Upper lobe of right lung (tissue), 1 donor: ENCODE measurements at places on chromosomes 2 and 18. TPM values are rescaled to one million over a fixed set of nuclear protein-coding genes. Genes with fewer than 3 reads are reported as not detected.

GRCh38 chr2:6806604-6807003 lies 59.1 kb downstream of the CMPK2 start:
- no peaks in the 10 kb centered on the region for H3K4me1 ChIP-seq
- no peak overlapping the region for H3K27ac ChIP-seq
- no peak overlapping the region for H3K4me3 ChIP-seq
- no peak for DNase-seq

SPP2 gene
- not detected for total RNA-seq

DNA sequence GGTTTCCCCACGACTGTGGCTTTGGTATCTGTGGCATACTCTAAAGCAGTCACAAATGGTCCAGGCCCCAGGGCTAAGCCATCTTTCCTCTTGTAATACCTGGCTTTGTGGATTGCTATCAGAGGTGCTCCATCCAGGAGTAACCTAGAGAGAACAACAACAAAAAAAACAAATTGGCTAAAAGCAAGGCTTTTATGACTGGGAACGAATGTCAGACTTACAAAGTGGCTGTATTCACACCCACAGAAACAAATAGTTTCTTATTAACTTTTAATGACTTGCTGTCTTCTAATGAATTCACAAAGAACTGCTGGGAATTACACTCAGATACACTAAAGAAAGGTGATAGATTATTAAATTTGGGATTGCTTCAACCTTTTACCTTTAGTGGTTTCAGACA lies 35.1 kb downstream of the HDHD2 start:
- DNase-seq: no peak
- H3K36me3 ChIP-seq: peaks cover 52% of the 10 kb centered on the region
- no peaks in the 10 kb centered on the region for H3K4me1 ChIP-seq
- no peak overlapping the region for H3K27ac ChIP-seq
- no peaks in the 10 kb centered on the region for H3K27me3 ChIP-seq

BOLL gene
- total RNA-seq: not detected

GRCh38 chr18:10055125-10055750 lies 141.4 kb downstream of the VAPA start:
- H3K4me3 ChIP-seq: no peak overlapping the region
- no peaks in the 10 kb centered on the region for H3K36me3 ChIP-seq
- H3K4me1 ChIP-seq: peaks cover 35% of the 10 kb centered on the region
- no peak overlapping the region for H3K27ac ChIP-seq
- DNase-seq: no peak
- no peaks in the 10 kb centered on the region for H3K27me3 ChIP-seq

DNA sequence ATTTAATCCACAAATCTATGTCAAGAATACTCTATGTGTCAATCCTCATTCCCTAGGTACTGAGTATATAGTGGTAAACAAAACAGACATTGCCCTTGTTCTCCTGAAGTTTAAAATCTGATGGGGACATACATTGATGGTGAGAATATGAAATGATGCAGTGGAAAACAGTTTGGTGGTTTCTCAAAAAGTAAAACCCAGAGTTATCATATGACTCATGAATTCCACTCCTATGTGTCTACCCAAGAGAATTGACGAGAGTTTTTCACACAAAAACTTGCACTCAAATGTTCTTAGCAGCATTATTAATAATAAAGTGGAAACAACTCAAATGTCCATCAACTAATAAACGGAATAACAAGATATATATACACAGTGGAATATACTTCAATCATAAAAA lies 586.7 kb downstream of the CCDC85A start:
- H3K27ac ChIP-seq: no peak overlapping the region
- H3K36me3 ChIP-seq: no peaks in the 10 kb centered on the region
- DNase-seq: no peak
- H3K4me3 ChIP-seq: no peak overlapping the region
- H3K4me1 ChIP-seq: no peaks in the 10 kb centered on the region

GRCh38 chr18:78873926-78874500 lies 105.6 kb upstream of the SALL3 start:
- H3K27ac ChIP-seq: no peak overlapping the region
- H3K4me1 ChIP-seq: no peaks in the 10 kb centered on the region
- H3K27me3 ChIP-seq: peaks cover 31% of the 10 kb centered on the region
- no peak for DNase-seq
- no peak overlapping the region for H3K4me3 ChIP-seq

GRCh38 chr2:19580830-19581229 lies 222.4 kb upstream of the OSR1 start:
- H3K27me3 ChIP-seq: no peaks in the 10 kb centered on the region
- H3K4me3 ChIP-seq: no peak overlapping the region
- no peak for DNase-seq
- no peak overlapping the region for H3K27ac ChIP-seq
- H3K36me3 ChIP-seq: no peaks in the 10 kb centered on the region

GRCh38 chr2:152505495-152505906 lies 170.5 kb downstream of the FMNL2 start:
- H3K4me3 ChIP-seq: no peak overlapping the region
- H3K36me3 ChIP-seq: no peaks in the 10 kb centered on the region
- peaks cover 6% of the 10 kb centered on the region for H3K4me1 ChIP-seq
- peak overlapping the region; percentile 56 for H3K27ac ChIP-seq

- no peaks in the 10 kb centered on the region for H3K27me3 ChIP-seq
- DNase-seq: no peak
- H3K36me3 ChIP-seq: no peaks in the 10 kb centered on the region
- H3K4me1 ChIP-seq: no peaks in the 10 kb centered on the region
- no peak overlapping the region for H3K27ac ChIP-seq
- H3K4me3 ChIP-seq: no peak overlapping the region
These were observed 32.0 kb downstream of the CDCA7 start for GRCh38 chr2:173386738-173387065.

DNA sequence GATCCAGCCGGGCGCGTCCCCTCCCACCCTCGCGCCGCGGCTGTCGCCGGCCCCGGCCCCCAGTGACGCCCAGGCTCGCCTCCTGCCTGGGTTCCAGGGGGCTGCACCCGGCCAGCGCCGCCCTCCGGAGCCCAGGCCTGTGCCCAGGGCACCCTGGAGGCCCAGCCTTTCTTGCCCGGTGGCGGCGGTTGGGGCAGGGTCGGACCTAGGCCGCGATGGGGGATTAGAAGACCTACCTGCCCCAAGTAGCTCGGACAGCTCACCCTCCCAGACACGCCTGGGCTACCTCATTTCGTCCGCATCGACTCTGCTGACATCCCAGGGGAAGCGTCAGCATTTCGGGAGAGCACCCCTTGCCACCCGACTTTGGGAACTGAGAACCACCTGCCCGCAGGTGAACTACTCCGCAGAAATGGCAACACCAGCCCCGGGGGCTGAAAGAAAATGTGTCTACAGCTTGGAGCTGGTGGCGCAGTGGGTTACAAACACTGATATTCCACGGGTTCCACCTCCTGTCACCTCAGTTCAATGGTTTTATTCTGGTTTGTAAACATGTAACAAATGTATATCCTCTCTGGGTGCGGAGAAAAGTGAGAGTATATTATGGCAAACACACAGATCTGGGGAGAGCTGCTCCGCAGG lies 834 bp upstream of the ARL4C start:
- H3K4me3 ChIP-seq: peak overlapping the region; percentile 75
- no peaks in the 10 kb centered on the region for H3K27me3 ChIP-seq
- peaks cover 27% of the 10 kb centered on the region for H3K4me1 ChIP-seq
- no peak for DNase-seq
- H3K36me3 ChIP-seq: no peaks in the 10 kb centered on the region

BCL11A gene
- 10.3 TPM for total RNA-seq

SERPINB2 gene
- total RNA-seq: 0.38 TPM

GRHL1 gene
- total RNA-seq: 2.7 TPM

ARID5A gene
- total RNA-seq: 32.8 TPM

DNA sequence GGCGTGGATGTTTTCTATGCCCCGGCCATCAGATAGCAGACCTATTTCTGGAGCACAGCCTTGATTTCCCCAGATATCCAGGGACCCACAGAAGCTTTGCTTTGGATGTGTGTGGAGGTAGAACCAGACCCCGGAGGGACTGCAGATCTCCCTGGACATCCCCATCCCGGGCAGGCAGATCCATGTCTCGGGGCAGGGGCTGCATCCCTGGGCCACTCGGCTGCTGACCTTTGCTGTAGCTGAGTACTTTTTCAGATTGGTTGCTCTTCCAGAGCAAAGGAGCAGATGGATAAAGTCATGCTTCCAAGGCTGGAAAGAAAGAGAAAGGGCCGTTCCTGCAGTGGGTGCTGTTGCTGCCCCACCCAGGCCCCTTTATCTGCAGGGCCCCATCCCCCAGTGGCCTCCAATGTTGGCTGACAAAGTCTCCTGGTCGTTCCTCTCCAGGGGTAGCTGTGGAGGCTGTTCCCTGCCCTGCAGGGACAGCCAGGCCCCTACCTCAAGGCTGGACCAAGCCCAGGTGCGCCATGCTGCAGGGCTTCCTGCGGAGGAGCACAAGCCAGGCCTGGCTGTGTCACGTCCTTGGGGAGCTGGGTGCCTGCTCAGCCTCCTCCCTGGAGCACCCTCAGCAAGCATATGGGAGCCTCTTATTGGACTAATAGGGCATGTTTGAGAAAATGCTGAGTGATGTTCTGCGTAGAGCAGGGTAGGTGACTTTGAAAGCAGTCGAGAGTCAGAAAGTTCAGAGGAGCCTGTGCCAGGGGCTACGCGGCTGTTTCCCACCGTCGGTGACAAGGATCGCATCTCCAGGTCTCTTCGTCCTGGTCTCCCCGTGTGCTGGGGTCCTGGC lies 68.4 kb downstream of the TPO start:
- H3K27ac ChIP-seq: no peak overlapping the region
- H3K4me3 ChIP-seq: no peak overlapping the region
- peak; percentile 36 for DNase-seq
- no peaks in the 10 kb centered on the region for H3K4me1 ChIP-seq
- H3K27me3 ChIP-seq: no peaks in the 10 kb centered on the region

DNA sequence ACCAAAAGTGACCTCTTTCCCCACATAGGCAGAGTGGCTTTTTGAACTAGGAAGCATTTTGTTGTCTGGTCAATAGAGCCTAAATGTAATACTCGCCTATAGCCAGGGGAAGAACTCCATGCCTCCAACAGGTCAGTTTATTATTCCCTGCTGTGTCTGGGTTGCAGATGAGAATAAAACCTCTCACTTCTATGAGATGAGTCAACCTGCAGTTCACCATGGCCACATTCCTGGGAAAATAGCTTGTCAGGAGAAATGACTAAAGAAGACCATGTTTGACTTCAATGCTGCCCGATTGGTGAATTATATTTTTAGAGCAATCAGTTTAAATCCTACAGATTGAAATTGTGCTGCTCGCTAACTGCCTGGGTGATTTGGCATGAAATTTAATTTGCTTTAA lies 46.7 kb upstream of the LRRTM1 start:
- H3K27me3 ChIP-seq: no peaks in the 10 kb centered on the region
- H3K27ac ChIP-seq: no peak overlapping the region
- H3K4me3 ChIP-seq: no peak overlapping the region
- H3K4me1 ChIP-seq: no peaks in the 10 kb centered on the region
- H3K36me3 ChIP-seq: no peaks in the 10 kb centered on the region

- H3K4me1 ChIP-seq: no peaks in the 10 kb centered on the region
- H3K4me3 ChIP-seq: no peak overlapping the region
- no peaks in the 10 kb centered on the region for H3K27me3 ChIP-seq
- H3K36me3 ChIP-seq: no peaks in the 10 kb centered on the region
These were observed 14.5 kb downstream of the CAPN14 start for GRCh38 chr2:31202833-31203232.

DNA sequence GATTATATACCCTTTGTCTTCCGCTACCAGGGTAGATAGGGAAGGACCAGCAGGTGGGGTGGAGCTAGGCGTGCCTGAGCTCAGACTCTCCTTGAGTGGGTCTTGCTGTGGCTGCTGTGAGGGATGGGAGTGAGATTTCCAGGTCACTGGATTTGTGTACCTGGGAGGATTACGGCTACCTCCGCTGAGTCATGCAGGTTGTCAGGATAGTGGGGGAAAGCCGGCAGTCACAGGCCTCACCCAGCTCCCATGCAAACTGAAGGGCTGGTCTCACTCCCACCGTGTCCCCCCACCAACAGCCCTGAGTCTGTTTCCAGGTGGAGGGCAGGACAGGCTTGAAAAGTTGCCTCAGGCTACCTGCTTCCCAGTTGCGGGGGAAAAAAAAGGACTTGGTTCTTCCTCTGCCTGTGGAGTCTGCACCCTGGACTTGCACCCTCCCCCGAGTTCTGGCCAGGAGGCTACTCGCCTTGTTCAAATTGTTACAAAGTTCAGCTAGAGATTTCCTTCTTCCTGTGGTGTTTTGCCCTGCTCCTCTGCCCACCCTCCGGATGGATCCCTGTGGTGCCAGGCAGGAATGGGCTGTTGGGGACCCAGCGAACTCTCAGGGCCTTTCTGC lies 268.3 kb downstream of the VAPA start:
- no peaks in the 10 kb centered on the region for H3K36me3 ChIP-seq
- DNase-seq: no peak
- no peak overlapping the region for H3K4me3 ChIP-seq
- no peaks in the 10 kb centered on the region for H3K4me1 ChIP-seq

- H3K27ac ChIP-seq: no peak overlapping the region
- H3K4me3 ChIP-seq: no peak overlapping the region
- peaks cover 17% of the 10 kb centered on the region for H3K4me1 ChIP-seq
- no peaks in the 10 kb centered on the region for H3K36me3 ChIP-seq
- no peak for DNase-seq
- H3K27me3 ChIP-seq: no peaks in the 10 kb centered on the region
These were observed 91.2 kb downstream of the NEDD4L start for GRCh38 chr18:58135183-58135641.

ARHGAP15 gene
- 19.2 TPM for total RNA-seq

DNA sequence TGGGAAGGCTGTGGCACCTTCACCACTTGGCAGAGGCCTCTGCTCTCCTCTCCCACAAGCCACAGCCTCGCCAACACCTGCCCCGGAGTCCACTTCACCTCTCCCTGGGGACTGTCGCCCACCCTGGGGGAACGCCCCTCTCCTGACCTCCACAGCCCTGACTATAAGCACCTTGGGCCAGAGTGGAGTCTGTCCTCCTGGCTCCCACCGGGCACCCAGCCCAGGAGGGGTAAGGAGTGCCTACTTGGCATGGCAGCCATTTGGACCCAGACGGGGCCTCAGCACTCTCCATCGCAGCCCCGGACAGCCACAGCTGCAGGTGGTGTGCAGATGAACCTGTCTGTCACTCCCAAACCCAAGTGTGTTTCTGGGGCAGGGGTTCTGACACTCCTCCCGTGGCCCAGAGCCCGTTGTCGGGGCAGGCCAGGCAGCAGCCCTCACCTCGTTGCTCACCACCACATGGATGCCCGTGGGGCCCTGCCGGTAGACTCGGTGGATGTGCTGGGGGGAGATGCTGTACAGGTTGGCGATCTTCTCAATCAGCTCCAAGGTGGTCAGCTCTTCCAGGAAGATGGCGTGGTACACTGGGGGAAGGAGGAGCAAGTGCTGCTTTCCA lies 53.5 kb downstream of the TFCP2L1 start:
- H3K27me3 ChIP-seq: no peaks in the 10 kb centered on the region
- DNase-seq: no peak
- no peaks in the 10 kb centered on the region for H3K4me1 ChIP-seq
- H3K4me3 ChIP-seq: no peak overlapping the region
- H3K36me3 ChIP-seq: no peaks in the 10 kb centered on the region

- DNase-seq: peak; percentile 23
- no peaks in the 10 kb centered on the region for H3K27me3 ChIP-seq
- H3K4me1 ChIP-seq: no peaks in the 10 kb centered on the region
- H3K27ac ChIP-seq: no peak overlapping the region
These were observed 155.5 kb downstream of the CLIP4 start for GRCh38 chr2:29270701-29271121.

GRCh38 chr2:136628490-136628889 lies 136.9 kb upstream of the THSD7B start:
- H3K4me1 ChIP-seq: no peaks in the 10 kb centered on the region
- no peak overlapping the region for H3K27ac ChIP-seq
- DNase-seq: no peak
- no peaks in the 10 kb centered on the region for H3K36me3 ChIP-seq

MEIS1 gene
- 48.0 TPM for total RNA-seq
